Activated naive CD4-positive, alpha-beta T cell treated with anti-CD3 and anti-CD28 coated beads for 36 hours (primary cell): ENCODE measurements at places on chromosomes 11 and 22. TPM values are rescaled to one million over a fixed set of nuclear protein-coding genes. Genes with fewer than 3 reads are reported as not detected.

MOV10L1 gene
- not detected for total RNA-seq

DNA sequence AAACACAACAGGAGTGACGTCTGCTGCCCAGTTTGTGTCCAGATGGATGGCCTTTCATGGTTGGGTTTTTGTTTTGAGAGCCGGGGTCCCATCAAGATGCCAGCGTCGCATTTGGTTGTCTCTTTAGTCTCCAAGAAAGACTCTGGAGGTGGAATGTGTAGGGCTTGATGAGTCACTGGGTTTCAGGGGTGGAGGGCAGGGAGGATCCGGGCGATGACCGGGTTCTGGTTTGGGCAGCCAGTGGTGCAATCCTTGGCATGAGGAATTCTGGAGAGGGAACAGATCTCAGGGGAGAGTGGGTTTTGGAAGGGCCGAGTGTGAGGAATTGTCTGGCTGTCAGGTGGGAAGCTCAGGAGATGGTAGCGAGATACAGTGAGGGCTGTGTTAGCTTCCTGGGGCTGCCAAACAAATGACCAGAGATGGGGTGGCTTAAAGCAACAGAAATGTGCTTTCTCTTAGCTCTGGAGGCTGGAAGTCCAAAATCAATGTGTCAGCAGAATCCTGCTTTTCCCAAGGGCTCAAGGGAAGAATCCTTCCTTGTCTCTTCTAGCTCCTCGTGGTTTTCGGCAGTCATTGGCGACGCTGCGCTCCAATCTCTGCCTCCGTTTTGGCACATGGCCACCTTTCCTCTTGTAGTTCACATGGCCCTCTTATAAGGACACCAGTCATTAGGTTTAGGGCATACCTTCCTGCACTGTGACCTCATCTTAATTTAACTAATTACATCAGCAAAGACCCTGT lies 26.4 kb upstream of the PPFIA1 start:
- H3K4me3 ChIP-seq = no peak overlapping the region
- no peaks in the 10 kb centered on the region for H3K27me3 ChIP-seq
- DNase-seq = no peak
- H3K36me3 ChIP-seq = no peaks in the 10 kb centered on the region

GRCh38 chr11:70763606-70764005 lies 365.3 kb downstream of the CTTN start:
- H3K4me1 ChIP-seq = no peaks in the 10 kb centered on the region
- no peak for DNase-seq
- no peaks in the 10 kb centered on the region for H3K36me3 ChIP-seq

- no peaks in the 10 kb centered on the region for H3K36me3 ChIP-seq
- peaks cover 2% of the 10 kb centered on the region for H3K27me3 ChIP-seq
- H3K27ac ChIP-seq = no peak overlapping the region
- no peak overlapping the region for H3K4me3 ChIP-seq
These were observed 359.5 kb downstream of the INSC start for GRCh38 chr11:15473954-15474837.

GRCh38 chr22:49914256-49914655 lies 4.0 kb downstream of the ALG12 start:
- no peak for DNase-seq
- no peaks in the 10 kb centered on the region for H3K27me3 ChIP-seq
- no peak overlapping the region for H3K4me3 ChIP-seq
- H3K4me1 ChIP-seq = peaks cover 13% of the 10 kb centered on the region

DNA sequence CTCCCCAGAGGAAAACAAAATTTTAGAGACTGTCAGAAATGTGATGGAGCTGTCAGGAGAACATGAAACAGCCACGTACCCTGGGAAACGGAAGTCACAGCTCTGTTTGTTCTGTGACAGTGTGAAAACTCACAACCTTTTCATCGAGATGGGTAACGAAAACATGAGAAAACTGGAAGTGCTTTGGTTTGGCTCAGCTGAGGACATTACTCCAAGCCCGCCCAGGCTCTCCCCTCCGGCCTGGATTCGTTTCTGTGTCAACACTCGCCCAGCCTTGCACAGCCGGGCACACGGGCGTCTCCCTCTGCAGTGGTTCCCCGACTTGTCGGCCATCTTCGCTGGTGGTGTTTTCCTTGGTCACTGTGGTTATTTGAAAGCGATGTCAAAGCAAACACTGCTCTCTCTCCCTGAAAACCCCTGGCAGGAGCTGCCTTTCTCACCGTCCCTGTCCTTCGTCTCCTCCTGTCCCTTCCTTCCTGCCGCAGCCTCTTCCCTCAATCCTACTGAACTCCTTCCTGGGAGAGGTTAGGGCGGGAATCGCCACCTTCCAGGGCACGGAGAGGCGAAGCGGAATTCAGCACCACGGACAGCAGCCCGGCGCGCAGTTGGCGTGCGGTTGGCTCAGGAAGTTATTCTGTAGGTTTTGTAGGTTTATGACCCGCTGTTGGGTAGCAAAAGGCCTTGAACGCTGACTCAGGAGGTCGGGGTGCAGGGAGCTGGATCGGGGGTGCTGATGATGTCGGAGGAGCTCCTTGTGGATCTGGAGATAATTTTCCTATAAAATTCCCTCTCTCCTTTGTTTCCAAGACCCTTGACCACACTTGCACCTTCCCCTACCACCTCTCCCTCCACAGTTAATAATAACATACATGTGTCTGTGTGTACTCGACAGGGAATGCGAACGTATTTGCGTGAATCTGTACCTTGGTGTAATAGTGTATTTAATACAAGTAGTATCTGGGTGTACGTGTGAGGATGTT lies 13.1 kb upstream of the RPS19BP1 start:
- peaks cover 10% of the 10 kb centered on the region for H3K4me1 ChIP-seq
- peak; percentile 80 for DNase-seq
- H3K36me3 ChIP-seq = no peaks in the 10 kb centered on the region
- no peak overlapping the region for H3K27ac ChIP-seq
- no peak overlapping the region for H3K4me3 ChIP-seq
- peaks cover 28% of the 10 kb centered on the region for H3K27me3 ChIP-seq

GRCh38 chr11:61861634-61862033 lies 29.7 kb downstream of the FADS3 start:
- no peaks in the 10 kb centered on the region for H3K4me1 ChIP-seq
- no peak overlapping the region for H3K27ac ChIP-seq
- no peaks in the 10 kb centered on the region for H3K27me3 ChIP-seq
- H3K36me3 ChIP-seq = peaks cover 2% of the 10 kb centered on the region

GRCh38 chr22:28911304-28911690 lies 27.9 kb downstream of the ZNRF3 start:
- H3K36me3 ChIP-seq = peaks cover 2% of the 10 kb centered on the region
- H3K4me1 ChIP-seq = peaks cover 41% of the 10 kb centered on the region
- no peak for DNase-seq

GRCh38 chr11:1070594-1071462 lies 3.8 kb upstream of the MUC2 start:
- DNase-seq = no peak
- no peak overlapping the region for H3K4me3 ChIP-seq
- H3K36me3 ChIP-seq = no peaks in the 10 kb centered on the region
- peaks cover 1% of the 10 kb centered on the region for H3K27me3 ChIP-seq
- H3K27ac ChIP-seq = no peak overlapping the region
- H3K4me1 ChIP-seq = no peaks in the 10 kb centered on the region
